WTC11 (cell line): ENCODE measurements at places on chromosomes 2 and 18.

DNA sequence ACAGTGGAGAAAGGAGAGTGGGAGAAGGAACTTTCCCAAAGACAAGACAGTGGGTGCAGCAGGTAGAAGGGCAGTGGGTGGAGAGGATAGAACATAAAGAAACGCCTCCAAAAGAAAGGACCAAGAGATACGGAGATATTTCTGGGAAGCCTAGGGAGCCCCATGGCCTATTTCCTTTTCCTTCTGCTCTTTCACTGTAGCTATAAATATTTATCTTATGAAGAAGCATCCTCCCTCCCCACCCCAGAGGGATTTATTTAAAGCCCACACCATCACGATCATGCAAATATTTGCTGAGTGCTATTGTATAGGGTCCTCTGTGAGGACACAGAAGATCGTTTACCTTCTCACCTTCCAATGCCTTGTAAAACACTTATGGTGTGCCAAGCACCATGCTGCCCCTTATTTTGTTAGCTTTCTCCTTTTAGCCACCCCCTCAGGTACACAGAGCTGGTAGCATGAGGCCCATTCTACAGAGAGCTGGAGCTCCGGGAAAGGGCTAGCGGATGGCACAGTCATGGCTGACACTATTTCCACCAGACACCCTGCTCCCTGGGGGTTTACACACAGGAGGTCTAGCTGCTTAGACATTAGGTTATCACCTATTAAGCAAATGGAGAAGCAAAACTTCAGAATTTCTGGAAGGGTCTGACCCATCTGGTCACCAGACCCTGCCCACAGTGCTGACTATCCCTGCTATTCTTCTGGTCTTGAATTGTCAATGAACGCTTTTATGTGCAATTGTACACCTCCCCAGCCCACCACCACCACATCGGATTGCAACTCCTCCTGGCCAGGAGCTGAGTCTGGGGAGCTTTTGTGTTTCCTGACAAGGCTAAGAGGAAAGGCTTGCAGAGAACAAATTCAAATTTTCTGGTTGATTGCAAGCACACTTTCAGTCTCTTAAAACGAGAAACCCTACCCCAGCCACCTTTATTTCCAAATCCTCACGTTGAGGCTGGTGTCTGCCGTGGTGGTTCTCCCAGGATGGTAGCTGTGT, 91.8 kb upstream of the KLF7 start:
- DNase-seq: no peak

GRCh38 chr2:79191816-79192215, 32.3 kb upstream of the REG3A start:
- no peak for DNase-seq

DNA sequence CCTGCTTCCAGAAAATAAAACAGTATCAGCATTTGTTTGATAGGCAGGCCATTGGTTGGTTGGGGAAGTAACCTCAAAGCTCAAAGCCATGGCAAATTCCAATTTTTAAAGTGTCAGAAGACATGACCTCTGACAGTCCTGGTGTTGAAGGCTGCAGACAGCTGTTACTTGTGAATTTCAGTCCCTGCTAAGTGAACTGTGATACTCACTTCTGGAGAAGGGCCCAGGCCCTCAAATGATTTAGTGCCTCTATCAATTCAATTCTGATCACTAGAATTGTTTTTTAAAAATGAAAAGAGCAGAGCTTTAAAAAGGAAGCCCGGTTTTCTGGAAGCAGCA, 23.1 kb downstream of the MRPL44 start:
- no peak for DNase-seq

DNA sequence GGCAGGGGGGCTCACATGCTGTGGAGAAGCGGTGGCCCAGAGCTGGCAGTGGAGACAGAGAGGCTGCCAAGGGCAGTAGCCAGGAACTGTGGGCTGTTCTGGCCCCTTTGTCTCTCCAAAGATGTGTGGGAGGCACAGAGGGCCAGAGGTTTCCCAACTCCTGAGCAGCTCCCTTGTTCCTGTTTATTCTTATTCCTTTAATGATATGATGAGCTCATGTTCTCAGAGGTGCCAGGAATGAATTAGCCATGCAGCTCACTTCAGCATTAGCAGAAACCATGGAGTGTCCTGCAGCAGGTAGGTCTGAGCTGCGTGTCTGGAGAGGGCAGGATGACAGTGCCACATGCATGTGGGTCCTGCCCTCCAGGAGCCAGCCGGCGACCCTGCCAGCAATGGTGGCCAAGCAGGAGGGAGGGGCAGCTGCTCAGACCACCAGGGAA, 77.9 kb upstream of the FZD7 start:
- DNase-seq: no peak

GRCh38 chr2:178480227-178481181, at the start of gene PLEKHA3:
Gene PLEKHA3, plus strand, starts transcription at chr2:178480457. Its CDS starts 413 bp downstream, at chr2:178480870.
- DNase-seq: peak; percentile 88

DNA sequence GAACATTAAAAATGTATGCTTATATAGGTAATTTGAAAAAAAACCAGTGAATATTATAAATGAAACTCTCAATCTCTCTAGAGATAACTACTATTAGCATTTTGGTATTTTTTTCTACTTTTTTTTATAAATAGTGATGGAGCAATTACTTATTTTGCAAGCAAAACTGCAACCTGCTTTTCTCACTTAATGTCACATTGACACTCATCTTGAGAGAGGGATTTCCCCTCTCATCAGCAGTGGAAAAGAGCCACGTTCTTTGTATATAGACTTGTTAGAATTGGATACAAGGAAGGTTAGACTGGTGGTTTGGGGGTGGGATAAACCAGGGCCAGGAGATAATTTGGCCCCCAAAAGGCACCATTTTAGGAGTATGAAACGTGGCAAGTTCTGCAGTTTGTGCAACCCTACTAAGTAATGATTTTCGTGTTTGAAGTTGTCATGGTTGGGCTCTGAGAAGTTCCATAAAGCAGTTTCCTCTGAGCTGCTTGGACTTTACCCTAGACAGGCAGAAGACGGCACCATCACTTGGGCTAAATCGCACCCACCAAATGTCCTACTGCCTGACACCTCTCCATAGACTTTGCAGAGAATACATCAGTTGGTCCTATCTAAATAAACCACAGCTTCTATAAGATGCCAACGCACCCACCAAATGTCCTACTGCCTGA, 194.0 kb downstream of the ACTR3 start:
- DNase-seq: no peak

- no peak for DNase-seq
Measured at GRCh38 chr2:230925879-230926765, 1.1 kb upstream of the GPR55 start.

- DNase-seq: no peak
Measured at GRCh38 chr2:28414583-28414982, 21.9 kb downstream of the FOSL2 start.

- DNase-seq: no peak
Measured at GRCh38 chr2:66271777-66272176, 163.1 kb upstream of the MEIS1 start.

GRCh38 chr2:70932631-70933230, 3.0 kb upstream of the ATP6V1B1 start:
- no peak for DNase-seq

- no peak for DNase-seq
Measured at GRCh38 chr2:111712940-111713515, 171.0 kb downstream of the ANAPC1 start.

DNA sequence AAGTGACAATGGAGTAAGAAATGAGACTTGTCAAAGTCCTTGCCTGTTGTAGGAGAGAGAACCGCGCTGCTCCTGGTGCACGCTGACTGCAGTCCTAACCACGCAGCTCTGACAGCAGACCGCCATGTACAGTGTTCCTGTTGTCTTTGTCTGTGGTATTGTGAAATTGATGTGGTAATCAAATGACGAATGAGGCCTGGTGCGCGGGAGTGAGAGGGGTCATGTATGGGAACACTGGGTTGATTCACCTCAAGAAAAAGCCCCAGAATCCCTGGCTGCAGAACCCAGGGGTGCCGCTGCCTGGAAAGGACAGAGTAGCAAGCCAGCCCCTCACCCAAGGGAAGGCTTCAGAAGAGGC, 64.0 kb downstream of the INPP4A start:
- DNase-seq: no peak

DNA sequence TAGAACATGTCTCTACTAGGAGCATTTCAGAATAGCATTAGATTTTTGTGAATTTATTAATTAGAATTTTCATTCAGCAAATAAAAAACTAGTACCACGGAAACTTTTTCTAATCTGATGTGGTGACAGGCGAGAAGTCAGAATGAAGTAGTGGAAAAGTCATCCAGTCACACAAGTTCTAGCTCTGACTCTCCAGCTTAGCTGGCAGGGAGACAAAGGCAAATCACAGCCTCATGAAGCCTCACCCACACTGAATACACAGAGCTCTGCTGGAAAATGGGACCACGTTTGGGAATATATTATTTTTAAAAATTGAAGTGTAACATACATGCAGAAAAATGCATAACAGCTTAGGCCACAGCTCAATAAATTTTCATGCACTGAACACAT, 86.1 kb downstream of the L3MBTL4 start:
- DNase-seq: no peak

DNA sequence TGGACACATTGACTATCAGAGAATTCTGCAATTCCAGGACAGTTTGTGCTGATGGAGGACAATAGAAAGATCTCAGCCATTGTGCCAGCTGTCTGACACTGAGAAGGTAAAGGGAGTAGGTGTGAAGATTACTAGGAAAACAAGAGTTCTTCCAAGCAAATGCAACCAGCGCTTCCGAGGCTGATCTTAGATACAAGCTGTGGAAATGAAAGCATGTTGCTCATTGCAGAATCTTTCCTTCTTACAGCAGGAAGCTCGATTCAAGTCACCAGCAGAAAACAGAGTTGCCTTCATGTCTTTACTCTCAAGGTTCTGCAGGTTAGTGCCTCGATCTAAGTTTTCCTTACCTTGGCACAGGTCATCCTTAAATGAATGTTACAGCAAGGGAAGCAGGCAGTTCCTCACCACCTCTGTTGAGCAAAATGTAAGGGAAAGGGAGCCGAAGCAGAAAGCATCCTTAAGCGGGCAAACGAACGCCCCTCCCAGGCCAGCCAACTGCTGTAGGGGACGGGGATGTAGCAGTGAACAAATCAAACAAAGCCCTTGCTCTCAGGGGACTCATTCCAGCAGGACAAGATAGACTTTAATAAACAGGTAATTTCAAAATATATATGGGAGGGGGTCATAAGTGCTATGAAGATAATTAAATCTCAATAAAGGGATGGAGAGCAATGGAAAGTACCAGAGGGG, 54.3 kb downstream of the MARCHF4 start:
- DNase-seq: no peak

DNA sequence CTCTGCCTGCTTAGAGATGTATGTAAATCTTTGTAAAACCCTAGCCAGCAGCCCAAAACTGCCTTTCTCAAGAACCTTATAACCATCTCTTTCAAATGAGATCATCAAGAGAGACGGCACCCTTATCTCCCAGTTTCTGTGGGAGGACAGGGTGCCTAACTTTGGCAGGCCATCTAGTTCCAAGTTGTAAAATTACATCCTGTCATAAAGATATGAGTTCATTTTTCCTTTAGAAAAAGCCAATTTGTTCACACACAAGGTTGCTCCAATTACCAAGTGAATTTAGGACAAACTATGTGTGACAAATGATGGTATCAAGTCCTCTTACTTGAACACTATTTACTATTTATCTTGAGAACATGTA, 65.3 kb downstream of the MEMO1 start:
- DNase-seq: no peak

GRCh38 chr2:9740382-9741073, 102.7 kb upstream of the TAF1B start:
- DNase-seq: no peak

DNA sequence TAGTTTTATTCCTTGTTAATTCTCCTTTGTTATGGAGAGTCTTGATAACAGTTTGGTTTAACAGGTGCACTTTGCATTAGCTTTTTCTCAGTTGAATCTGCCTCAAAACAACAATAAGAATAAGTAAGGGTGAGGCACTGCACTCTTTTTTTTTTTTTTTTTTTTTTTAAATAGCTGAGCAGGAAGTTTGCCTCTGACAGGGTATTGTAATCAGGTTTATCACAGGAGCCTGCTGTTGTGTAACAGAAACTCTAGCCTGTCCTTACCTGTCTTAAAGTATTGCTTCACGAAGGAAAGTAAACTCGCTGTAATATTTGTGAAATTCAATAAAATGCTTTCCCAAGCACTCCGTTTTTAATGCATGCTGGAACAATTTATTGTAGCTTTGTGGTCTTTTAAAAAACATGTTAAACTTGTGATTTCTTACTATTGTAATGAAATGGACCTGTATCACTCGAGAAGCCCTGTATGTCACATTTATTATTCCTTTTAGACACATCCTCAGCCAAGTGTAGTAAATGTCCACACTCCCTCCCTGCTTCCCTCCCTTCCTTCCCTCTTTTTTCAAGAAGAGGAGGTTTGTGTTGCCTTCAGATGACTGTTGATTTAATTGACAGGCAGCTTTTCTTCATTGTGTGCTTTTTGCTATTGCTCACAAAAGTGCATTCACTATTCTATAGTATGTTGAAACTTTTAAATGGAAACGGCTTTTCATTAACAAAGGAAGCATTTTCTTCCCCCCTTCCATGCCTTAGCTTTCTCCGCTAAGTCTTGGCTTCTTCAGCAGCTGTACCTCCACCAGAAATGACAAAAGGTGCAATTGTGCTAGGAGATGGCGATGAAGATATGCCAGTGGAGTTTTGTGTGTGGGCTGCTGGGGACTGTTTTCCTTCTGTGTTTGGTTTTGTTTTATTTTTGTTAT, 52.7 kb downstream of the TAF1B start:
- DNase-seq: no peak

DNA sequence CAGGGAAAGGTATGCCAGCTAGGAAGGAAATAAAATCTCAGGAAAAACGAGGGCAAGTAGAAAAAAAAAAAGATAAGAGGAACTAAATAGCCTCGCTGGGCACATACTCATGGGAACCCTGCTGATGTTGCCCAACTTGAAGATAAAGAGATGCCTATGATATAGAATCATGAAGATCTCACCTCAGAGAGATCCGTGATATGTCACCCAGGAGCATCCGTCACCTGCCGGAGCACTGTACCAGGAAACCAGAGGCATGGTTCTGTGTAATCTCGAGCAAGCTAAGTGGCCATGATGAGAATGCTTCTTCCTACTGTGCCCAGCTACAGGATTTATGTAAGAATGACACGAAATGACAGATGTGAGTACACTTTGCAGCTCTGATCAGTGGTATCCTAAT, 40.0 kb downstream of the CYP1B1 start:
- DNase-seq: no peak

GRCh38 chr2:9401059-9401547, 22.2 kb downstream of the ITGB1BP1 start:
- no peak for DNase-seq

DNA sequence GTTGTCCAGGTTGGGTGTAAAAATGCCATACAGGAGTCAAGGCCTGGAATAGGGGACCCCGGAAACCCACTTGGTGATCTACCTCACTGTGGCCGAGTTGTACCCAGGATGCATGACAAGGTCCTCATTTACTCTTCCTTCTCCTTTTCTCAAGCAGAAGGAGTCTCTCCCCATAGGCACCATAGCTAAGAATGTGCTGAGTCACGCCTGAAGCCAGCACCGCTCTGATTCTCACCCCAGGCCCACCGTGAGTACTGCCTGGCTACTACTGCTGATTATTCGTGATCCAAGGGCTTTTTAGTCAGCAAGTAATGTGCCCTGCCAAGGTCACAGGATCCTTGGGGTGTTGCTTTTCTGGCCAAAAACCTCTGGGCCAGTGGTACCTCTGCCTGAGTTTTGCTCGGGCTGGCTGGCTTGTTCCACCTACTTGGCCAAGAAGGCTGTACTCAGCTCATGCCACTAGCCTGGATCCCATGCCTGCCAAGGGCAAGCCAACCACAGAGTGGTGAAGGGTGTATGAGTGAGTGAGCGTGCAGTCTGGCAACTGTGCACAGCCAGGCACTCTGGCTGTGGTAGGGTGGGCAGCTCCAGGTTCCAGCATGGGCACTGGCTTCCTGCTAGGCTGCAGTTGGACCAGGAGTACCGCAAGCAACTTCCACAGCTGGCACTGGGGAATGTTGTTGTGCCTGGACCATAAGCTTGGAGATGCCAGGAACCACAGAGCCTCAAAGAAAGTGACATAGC, 650.1 kb upstream of the VRK2 start:
- no peak for DNase-seq
